OCI-LY7 (cell line): ENCODE measurements at places on chromosomes 6 and 20. TPM values are rescaled to one million over a fixed set of nuclear protein-coding genes. Genes with fewer than 3 reads are reported as not detected.

The PSORS1C1 gene
- total RNA-seq: not detected in 2 replicates

The ADGRF1 gene
- not detected in 2 replicates for total RNA-seq

The BTN3A1 gene
- total RNA-seq: 33.3 and 46.5 TPM in 2 replicates

The B3GAT2 gene
- not detected in 2 replicates for total RNA-seq

The SPEF1 gene
- total RNA-seq: 0.27 TPM in 1 of 2 replicates, not detected in the other

The PROKR2 gene
- not detected in 2 replicates for total RNA-seq

The TMEM14B gene
- total RNA-seq: 111 and 125 TPM in 2 replicates

The ADGRG6 gene
- not detected in 2 replicates for total RNA-seq

The BPIFB2 gene
- total RNA-seq: not detected in 2 replicates

The IL17A gene
- total RNA-seq: not detected in 2 replicates

The HACE1 gene
- total RNA-seq: 22.1 and 24.9 TPM in 2 replicates

The SPDEF gene
- total RNA-seq: 0.34 and 0.52 TPM in 2 replicates

The RBPJL gene
- total RNA-seq: not detected in 2 replicates

The OPN5 gene
- total RNA-seq: not detected in 2 replicates

The PDYN gene
- not detected in 2 replicates for total RNA-seq

The ZBP1 gene
- total RNA-seq: 1.5 and 2.0 TPM in 2 replicates

The NKX2-4 gene
- total RNA-seq: not detected in 2 replicates

The PLEKHG1 gene
- total RNA-seq: 17.9 and 26.3 TPM in 2 replicates

The GGTLC1 gene
- total RNA-seq: not detected in 2 replicates

The SYNDIG1 gene
- not detected in 2 replicates for total RNA-seq

The TUBB2B gene
- total RNA-seq: 0.27 and 0.33 TPM in 2 replicates

The ROS1 gene
- total RNA-seq: not detected in 2 replicates

The GPR63 gene
- 1.5 and 1.6 TPM in 2 replicates for total RNA-seq

The GTSF1L gene
- total RNA-seq: 3.3 and 4.0 TPM in 2 replicates

The TMEM244 gene
- total RNA-seq: not detected in 2 replicates

The GRM1 gene
- total RNA-seq: not detected in 2 replicates

The CNBD2 gene
- total RNA-seq: 10.2 and 10.5 TPM in 2 replicates

The TBX18 gene
- not detected in 2 replicates for total RNA-seq

The COL11A2 gene
- total RNA-seq: 4.5 and 4.6 TPM in 2 replicates

The OLIG3 gene
- not detected in 2 replicates for total RNA-seq

The TBXT gene
- total RNA-seq: 4.2 and 5.3 TPM in 2 replicates

The CAPN11 gene
- not detected in 2 replicates for total RNA-seq

The TRIM40 gene
- not detected in 2 replicates for total RNA-seq

The PTCHD4 gene
- not detected in 2 replicates for total RNA-seq

The OR2H1 gene
- not detected in 2 replicates for total RNA-seq

The TPD52L1 gene
- total RNA-seq: not detected in 2 replicates

The THBD gene
- total RNA-seq: not detected in 2 replicates

The TPX2 gene
- total RNA-seq: 173 and 183 TPM in 2 replicates

The OPRM1 gene
- total RNA-seq: not detected in 2 replicates

The SOBP gene
- 29.4 and 31.3 TPM in 2 replicates for total RNA-seq

The MANEA gene
- 13.2 and 13.3 TPM in 2 replicates for total RNA-seq

The TREML2 gene
- total RNA-seq: 15.1 and 17.4 TPM in 2 replicates

The TRAPPC3L gene
- total RNA-seq: not detected in 2 replicates

The WFDC2 gene
- 0.46 TPM in 1 of 2 replicates, not detected in the other for total RNA-seq

The RBM24 gene
- not detected in 2 replicates for total RNA-seq

The HRH3 gene
- total RNA-seq: not detected in 2 replicates

The RSPH3 gene
- 6.5 and 6.6 TPM in 2 replicates for total RNA-seq

The MRPL14 gene
- total RNA-seq: 42.8 and 51.3 TPM in 2 replicates

The HCK gene
- 2.2 and 3.2 TPM in 2 replicates for total RNA-seq

The DEFB132 gene
- not detected in 2 replicates for total RNA-seq

The GNMT gene
- total RNA-seq: 1.7 and 2.2 TPM in 2 replicates

The FAM209B gene
- not detected in 2 replicates for total RNA-seq

The GCNT2 gene
- 23.8 and 25.2 TPM in 2 replicates for total RNA-seq
